ENCODE measurements at places on chromosomes 2 and 18.
A peak's percentile ranks its signal among the peaks of the same experiment; 100 is the strongest.

GRCh38 chr2:166321076-166321475, 54.7 kb downstream of the SCN9A start:
- DNase-seq: no peak

DNA sequence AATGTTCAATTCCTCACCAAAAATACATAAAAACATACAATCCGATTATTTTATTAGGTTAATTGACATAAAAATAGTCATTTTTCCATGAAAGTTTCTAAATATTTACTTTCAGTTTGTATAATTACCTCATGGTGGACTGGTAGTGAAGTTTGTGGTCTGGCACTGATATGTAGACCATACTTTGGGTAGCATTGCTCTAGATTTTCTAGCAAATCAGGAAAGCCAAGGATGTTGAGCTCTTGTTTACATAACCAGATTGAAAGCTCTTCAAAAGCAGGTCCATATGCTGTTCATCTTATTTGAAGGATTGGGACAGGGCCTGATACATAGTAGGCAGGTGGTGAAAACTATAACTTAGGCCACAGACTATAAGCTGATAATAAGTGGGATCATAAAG, 61.8 kb downstream of the COMMD1 start:
- no peak for DNase-seq

- DNase-seq: no peak
Observed at GRCh38 chr2:230765611-230766300, 53.1 kb downstream of the CAB39 start.

GRCh38 chr2:156675896-156676295, 239.7 kb downstream of the GPD2 start:
- no peak for DNase-seq

DNA sequence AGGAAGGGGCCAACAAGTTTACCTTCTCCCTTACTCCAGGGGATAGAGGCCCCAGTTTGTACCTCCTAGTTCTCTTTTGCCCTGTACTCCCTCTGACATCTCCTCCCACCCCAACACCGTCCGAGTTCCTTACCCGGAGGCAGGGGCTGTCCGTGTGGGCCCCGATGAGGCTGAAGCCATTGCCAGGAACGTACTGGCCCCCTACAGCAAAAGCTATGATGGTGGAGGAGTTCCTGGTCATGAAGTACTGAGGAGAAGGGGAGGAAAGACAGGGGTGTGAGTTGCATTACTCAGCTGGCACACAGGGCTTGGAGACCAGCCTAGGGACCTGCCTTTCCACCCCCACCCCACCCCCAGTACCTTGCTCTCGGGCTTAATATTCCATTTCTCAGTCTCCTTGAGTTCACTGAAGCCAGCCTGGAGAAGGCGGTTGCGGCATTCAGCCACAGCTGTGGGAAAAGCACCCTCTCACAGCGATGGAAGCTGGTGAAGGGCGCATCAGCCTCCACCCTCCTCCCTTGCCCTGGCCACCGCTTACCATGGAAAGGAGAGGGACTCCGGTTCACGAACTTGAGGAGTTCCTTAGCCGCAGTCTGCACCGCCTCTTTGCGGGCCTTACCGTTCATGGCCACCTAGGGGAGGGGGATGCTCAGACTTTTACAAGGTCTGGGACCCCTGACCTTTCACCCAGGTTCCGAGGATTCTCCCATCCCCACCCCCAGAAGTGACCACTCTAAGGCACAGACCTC, 1.0 kb downstream of the DNPEP start:
- no peak for DNase-seq

GRCh38 chr2:138267902-138268254, 233.7 kb upstream of the SPOPL start:
- no peak for DNase-seq

DNA sequence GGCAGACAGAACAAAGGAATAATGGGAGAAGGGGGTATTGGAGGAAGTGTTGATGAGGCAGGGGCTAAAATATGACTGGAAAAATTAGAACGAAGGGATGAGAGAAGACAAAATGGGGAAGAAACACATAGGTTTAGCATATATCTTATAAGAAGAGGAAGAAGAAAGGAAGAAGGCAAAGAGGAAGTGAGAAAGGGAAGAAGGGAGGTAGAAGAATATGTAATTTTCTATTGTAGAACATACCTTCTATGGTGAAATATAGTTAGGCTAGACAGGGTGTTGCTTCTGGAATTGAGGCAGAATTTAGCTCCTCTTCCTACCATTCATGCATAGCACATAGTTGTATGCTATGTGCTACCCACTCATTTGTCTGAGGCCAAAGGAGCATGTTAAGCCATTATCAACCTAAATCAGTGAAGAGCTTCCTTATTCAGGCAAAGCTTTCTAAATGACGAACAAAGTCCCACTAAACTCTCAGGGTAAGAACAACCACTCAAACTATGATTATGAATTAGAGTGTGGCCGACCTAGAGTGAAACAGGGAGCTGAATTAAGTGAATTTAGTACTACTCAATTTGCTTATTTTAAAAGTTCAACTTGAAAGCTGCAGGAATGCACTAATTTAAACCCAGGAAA, 180.9 kb upstream of the GALNT5 start:
- DNase-seq: no peak

- DNase-seq: no peak
Observed at GRCh38 chr2:233838251-233838650, 16.1 kb downstream of the HJURP start.

- DNase-seq: peak; percentile 3
Observed at GRCh38 chr2:68709421-68709911, 25.1 kb upstream of the ARHGAP25 start.

DNA sequence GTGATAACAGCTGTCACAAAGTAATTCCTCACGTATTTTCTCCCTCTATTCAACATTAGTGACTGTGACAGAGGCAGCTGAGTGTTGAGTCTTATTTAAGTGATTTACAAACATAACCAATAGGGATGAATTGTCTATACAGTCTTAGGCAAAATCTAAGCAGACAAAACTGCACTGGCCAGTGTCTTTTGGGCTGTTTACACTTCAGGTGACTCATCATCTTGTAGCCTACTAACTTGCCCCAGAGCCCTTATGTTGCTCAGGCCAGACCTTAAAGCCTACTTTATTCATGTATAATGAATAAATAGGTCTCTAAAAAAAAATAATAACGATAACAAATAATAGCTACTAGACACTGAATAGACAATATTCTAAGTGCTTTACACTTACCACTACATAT, 17.2 kb downstream of the THOC1 start:
- DNase-seq: no peak
